NCI-H2081 treated with DMSO at 0.1 percent for 48 hours (cell line): ENCODE measurements at places on chromosomes 7 and 10.

DNA sequence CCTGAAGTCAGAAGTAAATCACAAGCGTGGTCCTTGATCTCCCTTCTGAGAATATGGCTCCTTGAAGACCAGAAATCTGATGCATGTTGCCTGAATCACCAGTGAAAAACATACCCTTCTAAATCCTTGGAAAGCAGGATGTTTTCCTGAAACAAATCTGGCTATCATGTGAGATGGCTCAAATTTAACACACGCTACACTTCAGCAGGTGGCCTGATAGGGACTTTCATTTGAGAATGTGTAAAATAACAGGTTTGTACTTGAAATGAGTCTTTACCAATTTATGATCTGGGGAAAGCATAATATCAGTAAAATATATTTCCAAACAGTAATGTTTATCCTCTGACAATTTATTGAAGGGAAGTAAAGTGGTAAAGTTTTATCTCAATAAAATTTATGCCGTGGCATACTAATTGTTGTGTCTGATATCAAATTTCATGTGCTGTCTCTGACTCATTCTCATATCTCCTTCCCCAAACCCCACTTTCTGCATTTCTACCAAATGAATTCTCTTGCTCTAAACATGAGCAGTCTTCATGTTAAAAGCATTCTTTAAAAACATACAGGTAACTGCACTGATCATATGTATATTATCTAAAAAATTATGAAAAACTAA lies 17.4 kb downstream of the CYP3A4 start:
- no peak for DNase-seq

GRCh38 chr7:35816514-35816913 lies 15.7 kb downstream of the SEPTIN7 start:
- DNase-seq, result no peak

GRCh38 chr10:46520941-46521340 lies 35.5 kb downstream of the GPRIN2 start:
- DNase-seq, result peak; percentile 2

DNA sequence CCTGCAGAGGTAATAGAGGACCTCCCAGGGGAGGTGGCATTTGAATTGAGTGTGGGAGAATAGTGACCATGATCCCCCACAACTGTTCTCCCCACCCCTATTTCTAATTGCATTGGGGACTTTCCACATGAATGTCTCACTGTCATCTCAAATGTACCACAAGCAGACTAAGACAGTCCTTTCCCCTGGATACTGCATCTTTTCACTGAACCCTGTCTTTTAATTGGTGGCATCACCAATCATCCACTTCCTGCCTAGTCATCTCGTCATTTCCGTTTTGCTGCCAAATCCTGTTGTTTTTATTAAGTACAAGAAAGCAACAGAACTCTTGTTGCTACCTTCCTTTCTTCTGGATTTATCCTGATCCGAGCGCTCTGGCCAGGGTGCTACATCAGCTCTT lies 120.3 kb downstream of the NRP1 start:
- DNase-seq, result no peak

GRCh38 chr10:28879875-28880682 lies 202.8 kb downstream of the BAMBI start:
- no peak for DNase-seq

DNA sequence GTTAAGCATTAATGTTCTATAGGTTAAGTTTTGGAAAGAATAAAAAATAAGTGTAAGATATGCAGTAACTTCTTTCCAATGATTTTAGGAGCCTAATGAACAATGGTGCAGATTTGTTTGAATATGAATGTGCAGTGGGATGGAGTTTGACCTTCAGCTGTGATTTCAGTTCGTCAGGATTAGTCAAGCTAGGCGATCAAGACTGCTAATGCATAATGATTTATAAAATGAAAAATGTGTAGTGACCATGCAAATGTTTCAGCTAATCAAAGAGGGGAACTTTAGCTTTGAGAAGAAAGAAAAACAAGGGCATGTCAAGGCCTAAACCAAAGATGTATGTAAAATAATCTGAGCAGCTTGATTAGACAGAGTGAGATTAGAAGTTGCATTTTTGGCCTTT lies 208.5 kb downstream of the FOXP2 start:
- no peak for DNase-seq

DNA sequence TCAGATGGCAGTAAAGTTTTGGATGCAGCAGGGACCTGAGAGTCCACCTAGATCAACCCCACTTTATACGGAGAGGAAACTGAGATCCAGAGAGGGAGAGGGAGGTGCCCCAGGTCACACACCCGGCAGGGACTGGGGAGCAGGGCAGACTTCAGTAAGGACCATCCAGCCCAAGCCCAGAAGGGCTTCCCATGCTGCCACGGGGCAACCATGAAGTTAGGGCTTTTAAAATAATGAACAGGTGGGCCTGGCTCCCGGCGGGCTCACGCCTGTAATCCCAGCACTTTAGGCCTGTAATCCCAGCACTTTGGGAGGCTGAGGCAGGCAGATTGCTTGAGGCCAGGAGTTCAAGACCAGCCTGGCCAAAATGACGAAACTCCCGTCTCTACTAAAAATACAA lies 98.5 kb downstream of the HIP1 start:
- no peak for DNase-seq

- DNase-seq, result no peak
Observed at GRCh38 chr7:94394437-94395140, at the start of gene COL1A2. COL1A2 (plus strand) TSS chr7:94394895; CDS start chr7:94395032, 137 bp downstream.

DNA sequence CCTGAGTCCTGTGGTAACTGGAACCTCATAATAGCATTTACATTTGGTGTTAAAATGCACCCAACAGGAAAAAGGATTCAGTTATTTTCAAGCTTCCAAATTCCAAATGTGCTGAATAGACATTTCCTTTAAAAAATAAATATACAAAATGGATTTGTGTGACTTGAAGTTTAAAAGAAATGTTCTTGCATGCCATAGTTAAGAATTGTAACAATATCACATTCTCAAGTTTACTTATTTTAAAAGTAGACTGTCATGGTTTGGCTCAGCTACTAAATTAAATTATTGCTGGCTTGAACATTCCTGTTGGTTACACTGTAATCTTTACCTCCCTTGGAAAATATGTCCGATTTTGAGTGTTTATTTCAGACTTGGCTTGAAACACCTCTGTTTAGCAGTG lies 31.5 kb downstream of the BICC1 start:
- DNase-seq, result no peak

- DNase-seq, result no peak
Observed at GRCh38 chr7:22821702-22822485, 755 bp downstream of the TOMM7 start.

- DNase-seq, result no peak
Observed at GRCh38 chr10:29130190-29130673, 158.6 kb upstream of the LYZL1 start.

DNA sequence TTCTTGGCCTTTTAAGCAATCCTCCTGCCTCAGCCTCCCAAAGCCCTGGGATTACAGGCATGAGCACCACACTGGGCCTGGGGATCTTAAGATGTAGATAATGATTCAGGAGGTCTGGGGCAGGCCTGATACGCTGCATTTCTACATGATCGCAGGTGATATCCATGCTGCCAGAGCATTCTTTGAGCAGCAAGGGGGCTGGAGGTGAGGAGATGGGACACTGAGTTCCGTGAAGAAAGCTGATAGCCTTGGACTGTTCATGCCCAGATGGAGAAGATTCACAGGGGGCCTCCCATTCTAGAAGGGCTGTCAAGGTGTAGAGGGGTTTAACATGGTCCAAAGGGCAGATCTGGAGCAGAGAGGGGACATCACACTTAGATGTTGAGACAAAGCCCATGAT lies 480.3 kb downstream of the RPS24 start:
- DNase-seq, result no peak
